ENCODE measurements at places on chromosomes 12 and 14.

DNA sequence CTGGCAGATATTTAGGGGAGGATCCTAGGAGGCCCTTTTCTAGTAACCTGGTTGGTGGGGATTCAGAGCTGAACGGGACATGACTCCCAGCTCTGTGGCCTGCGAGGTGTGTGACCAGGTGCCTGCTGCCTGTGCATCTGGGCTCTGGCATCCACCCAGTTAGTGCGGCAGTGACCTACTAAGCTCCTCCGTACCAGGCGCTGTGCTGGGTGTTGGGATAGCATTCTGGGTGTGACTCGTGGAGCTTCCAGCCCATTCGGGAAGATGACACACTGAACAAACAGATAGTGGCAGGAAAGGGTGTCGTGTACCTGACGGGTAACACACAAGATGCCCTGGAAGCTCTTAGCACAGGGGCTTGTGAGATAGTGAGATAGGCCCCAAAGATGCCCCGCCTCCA, 80.9 kb downstream of the ACACB start:
- DNase-seq = no peak

- DNase-seq = no peak
These were observed 60.2 kb upstream of the FERMT2 start for GRCh38 chr14:53011053-53011462.

DNA sequence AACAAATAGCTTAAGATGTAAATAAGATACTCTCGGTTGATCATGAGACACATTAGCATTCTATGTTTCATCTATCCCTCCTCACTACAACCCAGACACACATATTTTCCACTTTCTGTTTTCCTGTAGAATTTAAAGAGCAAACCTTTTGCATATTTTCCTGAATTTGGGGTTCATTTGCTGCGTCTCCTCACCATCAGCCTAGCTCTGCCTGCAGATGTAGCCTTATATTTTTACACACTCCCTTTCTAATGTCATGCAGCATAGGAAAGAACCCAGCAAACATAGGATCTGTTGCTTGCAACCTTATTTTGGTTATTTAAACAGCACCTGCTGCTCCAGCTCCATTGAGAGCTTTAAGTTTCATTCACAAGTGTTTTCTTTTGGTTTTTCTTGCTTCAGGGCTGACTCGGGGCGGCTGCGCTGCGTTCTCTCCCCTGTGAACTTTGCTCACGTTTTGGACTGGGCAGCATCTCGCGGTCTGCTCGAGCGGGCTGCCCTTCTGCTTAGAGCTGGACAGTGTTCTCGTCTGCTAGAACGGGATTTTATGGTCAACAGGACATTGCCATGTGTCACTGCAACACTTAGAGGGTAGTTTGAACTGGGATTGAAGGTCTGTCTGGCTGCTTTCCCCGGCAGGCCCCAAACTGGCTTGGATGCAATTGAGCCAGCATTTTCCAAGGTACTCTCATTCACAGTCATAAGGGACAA, 57.8 kb upstream of the VRK1 start:
- no peak for DNase-seq

- no peak for DNase-seq
These were observed 220.5 kb downstream of the BCAT1 start for GRCh38 chr12:24728366-24728765.

GRCh38 chr12:83082690-83083276, 396.1 kb downstream of the TMTC2 start:
- no peak for DNase-seq

Measured in BE2C (cell line).